ENCODE measurements at places on chromosomes 3 and 15.

DNA sequence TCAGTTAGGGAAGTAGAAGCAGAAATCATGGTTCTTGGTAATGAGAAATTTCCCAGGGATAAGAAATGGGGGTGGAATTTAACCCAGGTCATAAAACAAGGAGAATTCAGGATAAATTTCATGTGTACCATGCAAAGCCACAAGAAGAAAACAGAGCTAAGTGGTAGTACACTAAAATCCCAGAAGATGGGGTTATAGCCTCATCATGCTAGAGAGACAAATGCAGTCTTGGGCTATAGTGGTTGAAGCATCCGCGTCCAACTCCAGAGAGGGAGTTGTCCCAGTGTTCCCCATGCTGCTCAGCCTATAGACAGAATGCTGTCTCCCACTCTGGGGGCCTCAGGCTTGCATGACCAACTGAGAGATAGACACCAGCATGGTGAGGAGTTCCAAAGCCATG lies 36.2 kb upstream of the CLRN1 start:
- DNase-seq = no peak

DNA sequence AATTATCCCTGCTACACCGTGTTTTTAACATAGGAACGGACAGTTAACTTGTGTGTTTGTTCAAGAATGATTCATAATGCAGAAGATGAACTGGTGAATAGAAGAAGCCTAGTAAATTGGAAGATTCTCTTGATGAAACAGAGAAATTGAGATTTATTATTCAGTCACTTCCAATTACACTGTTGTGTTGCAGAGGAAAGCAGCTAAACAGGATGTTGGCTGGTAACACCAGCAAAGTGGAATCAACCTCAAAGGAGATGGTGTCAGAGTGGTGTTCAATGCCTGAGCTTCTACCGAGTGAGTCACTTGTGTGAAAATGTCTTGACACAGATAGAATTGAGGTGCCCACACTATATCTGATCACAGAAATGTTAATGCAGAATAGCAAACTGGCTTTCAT lies 399.6 kb downstream of the LPP start:
- DNase-seq = no peak

DNA sequence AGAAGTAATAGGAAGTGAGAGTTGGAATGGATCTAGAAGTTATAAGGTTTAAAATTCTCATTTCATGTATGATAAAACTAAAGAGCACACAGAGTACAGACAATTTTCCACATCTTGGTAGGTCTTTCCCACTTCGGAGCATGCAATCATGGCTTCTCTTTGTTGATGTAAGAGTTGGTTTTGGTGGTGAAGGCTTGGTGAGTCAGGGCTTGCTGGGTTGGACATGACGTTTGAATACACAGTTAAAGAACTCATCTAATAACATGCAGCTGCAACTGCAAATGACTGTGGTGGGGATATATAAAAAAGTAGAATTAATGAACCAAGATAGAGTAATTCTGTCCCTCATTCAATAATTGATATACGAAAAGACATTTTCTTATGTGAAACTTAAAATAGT lies 39.5 kb upstream of the GRM7 start:
- DNase-seq = no peak

- DNase-seq = no peak
Measured at GRCh38 chr3:112688085-112688769, 47.3 kb upstream of the CCDC80 start.

GRCh38 chr15:52340093-52340492 lies 44.5 kb upstream of the MYO5C start:
- DNase-seq = no peak

GRCh38 chr15:69402816-69403215 lies 11.3 kb upstream of the KIF23 start:
- no peak for DNase-seq

- DNase-seq = no peak
Measured at GRCh38 chr15:61112231-61112630, 116.9 kb downstream of the RORA start.

- DNase-seq = no peak
Measured at GRCh38 chr15:78341057-78341987, 1.2 kb downstream of the CRABP1 start.
